ENCODE measurements at places on chromosomes 6 and 20. TPM values are rescaled to one million over a fixed set of nuclear protein-coding genes. Genes with fewer than 3 reads are reported as not detected.

The SLC12A5 gene
- total RNA-seq, result 1.7 TPM

The WFDC5 gene
- total RNA-seq, result not detected

The VSX1 gene
- total RNA-seq, result 0.22 TPM

The PNPLA1 gene
- not detected for total RNA-seq

The PGC gene
- not detected for total RNA-seq

DNA sequence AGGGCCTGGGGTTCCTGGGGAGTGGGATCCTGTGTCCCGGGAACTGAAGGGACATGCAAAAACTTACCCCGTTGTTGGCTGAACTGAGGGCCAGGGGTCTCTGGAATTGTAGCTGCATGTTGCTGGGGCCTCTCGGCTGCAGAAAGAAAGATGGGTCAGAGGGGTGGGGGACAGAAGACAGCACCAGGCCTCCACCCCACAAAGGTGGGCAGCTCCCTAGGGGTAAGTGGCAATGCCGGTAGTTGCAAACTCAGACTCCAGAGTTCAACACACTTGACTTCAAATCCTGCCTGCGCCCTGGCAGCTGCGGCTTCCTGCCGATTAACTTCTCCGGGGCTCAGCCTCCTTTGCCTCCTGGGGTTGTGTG, 4.8 kb downstream of the ZBP1 start:
- no peaks in the 10 kb centered on the region for H3K27me3 ChIP-seq
- H3K27ac ChIP-seq, result no peak overlapping the region
- no peaks in the 10 kb centered on the region for H3K4me1 ChIP-seq
- H3K36me3 ChIP-seq, result no peaks in the 10 kb centered on the region

DNA sequence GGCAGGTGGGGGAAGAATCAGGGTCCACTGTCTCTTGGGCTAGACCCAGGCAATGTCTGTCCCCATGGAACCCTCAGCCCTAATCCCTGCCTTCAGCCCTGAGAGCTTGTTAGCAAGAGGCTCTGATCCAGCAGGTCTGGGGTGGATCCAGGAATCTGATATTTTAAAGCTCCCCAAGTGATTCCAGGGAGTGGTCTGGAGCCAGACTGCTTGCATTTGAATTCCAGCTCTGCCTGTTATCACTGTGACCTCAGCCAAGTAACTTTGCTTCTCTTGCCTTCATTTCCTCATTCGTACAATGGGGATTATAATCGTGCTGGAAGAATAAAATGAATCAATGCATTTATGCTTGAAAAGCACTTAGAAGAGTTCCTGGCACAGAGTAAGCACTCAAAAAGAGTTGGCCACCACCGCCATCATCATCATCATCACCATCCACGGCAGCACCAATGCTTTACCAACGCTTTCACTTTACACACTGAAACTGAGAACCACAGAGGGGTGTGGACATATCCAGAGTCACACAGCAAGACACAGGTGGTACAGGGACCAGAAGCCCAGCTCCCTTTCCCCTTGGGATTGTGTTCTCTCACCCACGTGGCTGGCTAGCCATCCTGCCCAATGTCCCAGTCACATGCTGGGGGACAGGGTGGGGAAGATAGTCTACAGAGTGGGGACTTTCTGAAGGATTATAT, 75.7 kb upstream of the RALY start:
- no peak overlapping the region for H3K27ac ChIP-seq
- no peak for DNase-seq
- no peaks in the 10 kb centered on the region for H3K4me1 ChIP-seq

DNA sequence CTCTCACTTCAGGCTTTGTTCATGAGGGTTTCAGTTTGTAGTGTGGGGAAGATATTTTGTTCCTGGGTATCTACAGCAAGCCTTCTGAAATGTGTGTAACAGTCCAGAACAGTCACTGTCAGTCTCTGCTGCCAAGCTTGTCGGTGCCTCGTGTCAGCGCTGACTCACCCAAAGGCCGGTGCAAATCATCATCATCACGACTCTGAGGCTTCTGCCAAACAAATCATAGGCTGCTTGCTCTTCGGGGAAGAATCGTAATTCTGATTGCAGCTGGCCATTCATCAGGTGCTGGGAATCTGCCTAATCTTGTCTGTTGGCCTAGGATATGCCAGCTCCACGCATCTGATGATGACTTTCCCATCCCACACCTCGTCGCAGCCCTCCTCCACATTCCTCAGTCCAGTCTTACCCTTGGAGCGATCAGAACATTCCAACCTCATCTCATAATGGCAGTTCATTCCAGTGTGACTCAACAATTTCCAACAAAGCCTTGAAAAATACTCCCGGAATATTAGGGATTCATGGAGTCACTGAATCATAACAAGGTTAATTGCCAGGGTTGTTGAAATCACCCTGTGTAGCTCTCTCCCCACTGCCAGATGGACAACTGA, 40.9 kb downstream of the ALDH8A1 start:
- DNase-seq, result peak; percentile 68
- H3K36me3 ChIP-seq, result no peaks in the 10 kb centered on the region
- peaks cover 8% of the 10 kb centered on the region for H3K4me1 ChIP-seq
- no peak overlapping the region for H3K4me3 ChIP-seq
- no peaks in the 10 kb centered on the region for H3K27me3 ChIP-seq

DNA sequence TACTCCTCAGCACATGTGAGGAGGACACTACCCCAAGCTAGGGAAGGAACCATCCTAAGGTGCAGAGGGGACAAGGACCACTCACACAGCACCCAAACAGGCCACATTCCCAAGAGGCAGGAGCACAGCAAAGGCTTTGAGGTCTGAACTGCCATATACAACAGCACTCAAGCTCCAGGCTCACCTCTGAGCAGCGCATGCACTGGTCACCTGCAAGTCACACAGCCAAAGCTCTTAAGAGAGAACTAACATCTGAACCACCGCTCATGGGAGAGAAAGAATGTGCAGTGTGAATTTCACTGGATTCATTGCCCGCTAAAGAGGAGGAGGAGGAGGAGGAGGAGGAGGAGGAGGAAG, 31.0 kb downstream of the NPEPL1 start:
- DNase-seq, result no peak
- no peaks in the 10 kb centered on the region for H3K27me3 ChIP-seq
- no peak overlapping the region for H3K4me3 ChIP-seq
- no peak overlapping the region for H3K27ac ChIP-seq

GRCh38 chr6:155818698-155819097, 363.1 kb upstream of the NOX3 start:
- no peaks in the 10 kb centered on the region for H3K36me3 ChIP-seq
- DNase-seq, result no peak
- H3K27me3 ChIP-seq, result no peaks in the 10 kb centered on the region
- no peak overlapping the region for H3K27ac ChIP-seq
- H3K4me3 ChIP-seq, result no peak overlapping the region

DNA sequence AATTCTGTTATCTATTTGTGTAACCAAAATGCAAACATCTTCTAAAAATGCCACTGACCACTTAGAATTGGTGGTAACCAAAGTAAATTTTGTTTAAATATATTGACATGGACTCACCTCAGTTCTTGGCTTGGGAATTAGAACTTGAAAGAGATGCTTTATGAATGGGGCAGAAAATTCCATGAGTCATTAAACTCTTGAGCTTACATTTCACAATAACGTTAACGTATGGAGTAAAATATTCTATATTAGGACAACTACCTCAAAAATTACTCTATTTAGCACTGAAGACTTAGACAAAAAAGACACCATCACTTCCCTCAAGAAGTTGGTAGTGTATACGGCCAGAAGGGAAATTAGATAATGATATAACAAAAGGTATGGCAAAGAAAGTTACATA, 752.2 kb upstream of the MARCKS start:
- H3K4me3 ChIP-seq, result no peak overlapping the region
- no peak overlapping the region for H3K27ac ChIP-seq
- H3K36me3 ChIP-seq, result no peaks in the 10 kb centered on the region

- H3K27me3 ChIP-seq, result no peaks in the 10 kb centered on the region
- H3K27ac ChIP-seq, result no peak overlapping the region
- H3K4me1 ChIP-seq, result peaks cover 9% of the 10 kb centered on the region
- DNase-seq, result no peak
These were observed 213.5 kb downstream of the MOXD1 start for GRCh38 chr6:132187816-132188215.

- no peak overlapping the region for H3K27ac ChIP-seq
- H3K4me1 ChIP-seq, result no peaks in the 10 kb centered on the region
- no peak for DNase-seq
These were observed 83.0 kb downstream of the PHF20 start for GRCh38 chr20:35854713-35855348.

DNA sequence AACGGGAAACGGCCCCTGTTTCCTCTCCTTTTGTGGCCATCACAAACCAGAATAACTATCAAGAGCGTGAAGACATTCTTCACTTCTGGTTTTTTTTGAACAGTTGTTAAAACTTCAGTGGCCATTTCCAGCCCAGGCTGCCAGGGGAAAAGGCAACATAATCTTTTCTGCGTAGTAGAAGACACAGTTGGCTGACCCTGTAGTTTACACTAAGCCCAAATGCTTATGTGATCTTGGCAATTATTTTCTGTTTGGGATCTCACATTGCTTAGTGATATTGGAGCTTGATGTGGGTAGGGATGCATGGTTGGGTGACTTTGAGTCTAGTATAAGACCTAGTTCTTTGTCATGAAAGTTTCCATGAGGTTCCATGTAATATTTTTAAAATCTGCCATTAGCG, 449.4 kb upstream of the CDH4 start:
- H3K36me3 ChIP-seq, result no peaks in the 10 kb centered on the region
- no peak overlapping the region for H3K27ac ChIP-seq
- H3K4me1 ChIP-seq, result no peaks in the 10 kb centered on the region
- DNase-seq, result no peak

- peaks cover 51% of the 10 kb centered on the region for H3K36me3 ChIP-seq
- no peak overlapping the region for H3K4me3 ChIP-seq
- no peaks in the 10 kb centered on the region for H3K27me3 ChIP-seq
- H3K4me1 ChIP-seq, result no peaks in the 10 kb centered on the region
- no peak overlapping the region for H3K27ac ChIP-seq
These were observed 43.0 kb downstream of the GOPC start for GRCh38 chr6:117559299-117559698.

GRCh38 chr6:747028-747427, 54.1 kb upstream of the EXOC2 start:
- no peak for DNase-seq
- H3K27ac ChIP-seq, result no peak overlapping the region
- H3K4me3 ChIP-seq, result no peak overlapping the region
- H3K27me3 ChIP-seq, result no peaks in the 10 kb centered on the region
- H3K36me3 ChIP-seq, result no peaks in the 10 kb centered on the region
- H3K4me1 ChIP-seq, result no peaks in the 10 kb centered on the region

- no peaks in the 10 kb centered on the region for H3K36me3 ChIP-seq
- H3K4me3 ChIP-seq, result no peak overlapping the region
- peak overlapping the region; percentile 55 for H3K27ac ChIP-seq
These were observed 32.7 kb downstream of the SERPINB6 start for GRCh38 chr6:2938632-2939083.
